SK-N-SH (cell line): ENCODE measurements at places on chromosomes 11 and 22. TPM values are rescaled to one million over a fixed set of nuclear protein-coding genes. Genes with fewer than 3 reads are reported as not detected.

CARD16 gene
- polyA plus RNA-seq, result not detected in 2 replicates

ROM1 gene
- polyA plus RNA-seq, result 7.3 and 7.9 TPM in 2 replicates

GRK3 gene
- polyA plus RNA-seq, result 1.3 and 1.9 TPM in 2 replicates

OR8D1 gene
- not detected in 2 replicates for polyA plus RNA-seq

TMEM191C gene
- polyA plus RNA-seq, result 2.2 and 3.4 TPM in 2 replicates

DNA sequence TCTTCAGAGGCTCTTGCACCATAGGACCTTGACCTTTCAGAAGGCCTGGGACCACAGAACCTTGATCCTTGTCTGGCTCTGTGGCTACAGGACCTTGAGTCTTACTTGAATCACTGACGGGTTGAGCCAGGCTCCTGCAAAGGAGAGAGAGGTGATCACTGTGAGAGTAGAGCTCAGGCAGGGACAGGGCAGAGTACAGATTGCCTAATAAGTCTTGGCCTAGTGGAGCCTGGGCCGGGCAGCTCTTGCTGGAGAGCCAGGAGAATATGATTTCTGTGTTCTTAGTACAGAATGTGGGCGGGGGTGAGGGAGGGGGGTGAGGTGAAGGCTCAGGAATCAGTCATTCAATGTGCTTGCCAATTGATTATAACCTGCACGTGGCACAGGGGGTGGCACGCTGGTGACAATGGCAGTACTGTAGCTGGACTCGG lies 26.0 kb downstream of the SERPINH1 start:
- DNase-seq, result no peak

DNA sequence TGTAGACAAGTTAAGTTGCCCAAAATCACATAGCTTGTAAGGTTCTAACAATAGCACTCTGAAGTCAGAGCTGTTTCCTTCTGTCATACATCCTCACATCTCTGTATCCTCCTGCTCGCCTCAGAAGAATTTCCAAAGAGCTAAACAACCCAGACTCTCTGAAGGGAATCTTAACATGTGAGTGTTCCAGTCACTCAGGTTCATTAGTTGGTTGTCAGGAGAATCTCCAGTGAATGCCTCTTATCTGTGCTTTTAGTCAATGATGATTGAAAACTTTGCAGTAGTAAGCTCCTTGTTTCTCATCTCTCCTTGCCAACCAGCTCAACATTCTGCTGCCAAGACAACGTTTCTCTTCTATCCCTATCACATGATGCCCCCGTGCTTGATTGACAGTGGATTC lies 195.5 kb downstream of the C11orf91 start:
- no peak for DNase-seq

GRCh38 chr11:70169632-70170031 lies 33.5 kb upstream of the FADD start:
- DNase-seq, result no peak

- no peak for DNase-seq
Measured at GRCh38 chr11:59615120-59615636, 396 bp downstream of the OSBP start.

GRCh38 chr22:16781764-16782329 lies 43.4 kb downstream of the XKR3 start:
- DNase-seq, result no peak

DNA sequence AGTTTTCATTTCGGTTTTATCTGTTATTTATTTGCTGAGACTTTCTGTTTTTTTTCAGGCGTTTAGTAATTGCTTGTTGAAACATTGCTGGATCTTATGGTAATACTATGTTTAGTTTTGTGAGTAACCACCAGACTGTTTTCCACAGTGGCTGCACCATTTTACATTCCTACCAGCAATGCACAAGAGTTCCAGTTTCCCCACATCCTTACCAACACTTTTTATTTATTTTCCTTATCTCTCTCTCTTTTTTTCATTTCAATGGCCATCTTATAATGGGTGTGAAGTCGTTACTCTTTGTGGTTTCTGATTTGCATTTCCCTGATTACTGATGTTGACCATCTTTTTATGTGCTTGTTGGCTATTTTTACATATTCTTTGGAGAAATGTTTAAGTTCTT lies 23.7 kb downstream of the USP47 start:
- DNase-seq, result no peak

DNA sequence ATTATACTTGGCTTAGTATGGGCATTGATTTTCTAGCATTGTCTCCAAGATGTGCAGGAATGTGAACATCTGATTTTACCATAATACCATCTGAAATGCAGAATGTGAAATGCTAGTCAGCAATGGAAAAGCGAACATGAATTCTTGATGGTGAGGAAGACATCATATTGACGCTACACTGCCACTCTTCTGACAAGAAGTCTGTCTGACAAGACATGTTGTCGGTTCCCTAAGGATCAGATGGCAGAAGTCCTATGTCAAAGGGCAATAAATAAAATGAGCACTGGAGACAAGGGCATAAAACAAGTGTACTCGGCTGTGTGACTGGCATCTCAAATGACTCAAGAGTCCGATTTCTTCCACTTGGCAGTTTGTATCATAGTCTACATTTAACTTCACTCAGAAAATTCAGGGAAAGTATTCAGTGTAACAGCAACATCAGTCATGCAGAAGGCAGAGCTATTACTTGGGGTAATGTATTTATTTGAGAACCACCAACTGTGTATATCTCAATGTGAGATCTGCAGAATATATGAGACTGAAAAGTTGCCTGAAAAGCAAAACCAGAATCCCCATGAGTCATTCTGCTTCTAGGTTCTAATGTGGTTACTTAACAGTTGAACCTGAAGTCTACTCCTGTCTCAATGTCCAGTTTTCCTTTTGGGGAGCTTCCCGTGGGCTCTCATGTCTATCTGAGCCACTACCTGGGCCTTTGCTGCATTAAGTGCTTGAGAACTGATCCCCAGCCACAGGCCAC lies 51.5 kb downstream of the SLC17A6 start:
- DNase-seq, result no peak

- DNase-seq, result no peak
Measured at GRCh38 chr22:27687984-27688545, 113.5 kb downstream of the MN1 start.

- no peak for DNase-seq
Measured at GRCh38 chr11:115471367-115471766, 32.8 kb downstream of the CADM1 start.
